ENCODE measurements at places on chromosomes 5 and 9.

- DNase-seq = no peak
- no peaks in the 10 kb centered on the region for H3K27me3 ChIP-seq
- H3K4me3 ChIP-seq = peak overlapping the region; percentile 95
- H3K36me3 ChIP-seq = no peaks in the 10 kb centered on the region
These were observed 1.0 kb downstream of the STARD4 start for GRCh38 chr5:111511174-111511830.

DNA sequence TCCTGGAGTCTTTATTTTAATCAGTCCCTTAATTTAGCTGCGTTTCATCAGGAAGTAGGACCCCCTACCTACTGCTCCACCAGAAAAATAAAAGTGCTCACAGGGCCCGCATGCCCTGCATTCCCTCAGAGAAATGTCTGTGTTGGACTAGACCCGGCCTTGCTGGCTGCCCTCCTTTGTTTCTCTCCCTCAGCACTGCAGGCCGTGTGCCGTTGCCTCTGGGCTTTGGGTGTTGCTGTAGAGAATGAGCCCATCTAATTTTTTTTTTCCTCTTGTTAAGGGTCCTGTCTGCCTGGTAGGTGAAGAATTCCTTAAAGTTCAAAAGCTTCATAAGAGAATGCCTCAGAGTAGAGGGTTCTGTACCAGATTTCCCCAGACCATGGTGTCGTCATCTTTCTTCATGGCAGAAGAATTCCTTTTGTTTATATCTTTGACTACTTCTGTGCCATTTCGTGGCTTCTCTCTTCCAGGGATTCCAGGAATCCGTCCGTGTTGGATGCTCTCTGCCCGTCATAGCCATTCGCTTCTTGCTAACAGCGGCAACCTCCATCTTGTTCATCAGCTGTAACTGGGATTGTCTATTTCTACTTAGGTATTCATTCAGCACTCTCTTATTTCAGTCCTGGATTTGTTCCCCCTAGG, 49.8 kb upstream of the ANGPTL2 start:
- no peaks in the 10 kb centered on the region for H3K27me3 ChIP-seq
- H3K4me1 ChIP-seq = peaks cover 3% of the 10 kb centered on the region
- H3K4me3 ChIP-seq = no peak overlapping the region
- DNase-seq = no peak
- 0 out of 2 replicates have a peak overlapping the region, but pooled peaks have one; percentile 21 for H3K27ac ChIP-seq

DNA sequence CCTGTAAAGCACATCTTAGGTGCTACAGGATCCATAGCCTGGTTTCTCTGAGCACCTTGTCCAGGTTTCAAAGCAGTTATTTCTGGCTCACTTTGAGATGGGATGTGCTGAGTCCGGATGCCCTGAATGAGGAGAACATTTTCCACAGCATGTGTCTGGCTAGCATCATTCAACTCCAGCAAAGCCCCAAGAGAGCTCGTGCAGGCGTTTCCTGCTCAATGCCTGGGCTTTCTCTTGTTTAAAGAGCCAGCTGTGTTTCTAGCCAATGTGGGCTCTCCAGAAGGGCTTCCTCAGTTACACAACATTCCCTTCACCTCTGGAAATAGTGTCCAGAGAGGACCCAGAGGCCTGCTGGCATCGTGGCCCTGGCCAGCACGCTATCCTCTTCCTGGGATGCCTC, 411.7 kb downstream of the DMAC1 start:
- H3K4me1 ChIP-seq = no peaks in the 10 kb centered on the region
- H3K4me3 ChIP-seq = no peak overlapping the region
- DNase-seq = no peak
- no peaks in the 10 kb centered on the region for H3K36me3 ChIP-seq

- DNase-seq = peak; percentile 51
- H3K27me3 ChIP-seq = peaks cover 12% of the 10 kb centered on the region
These were observed 205.8 kb upstream of the IER5L start for GRCh38 chr9:129383561-129384490.
